Activated CD4-positive, CD25-positive, alpha-beta regulatory T cell (primary cell): ENCODE measurements at places on chromosomes 5 and 9.

- no peak for DNase-seq
Measured at GRCh38 chr5:18745042-18745987, 1111.1 kb downstream of the TAF11L14 start.

- no peak for DNase-seq
Measured at GRCh38 chr9:83144492-83144891, 81.5 kb upstream of the RASEF start.

DNA sequence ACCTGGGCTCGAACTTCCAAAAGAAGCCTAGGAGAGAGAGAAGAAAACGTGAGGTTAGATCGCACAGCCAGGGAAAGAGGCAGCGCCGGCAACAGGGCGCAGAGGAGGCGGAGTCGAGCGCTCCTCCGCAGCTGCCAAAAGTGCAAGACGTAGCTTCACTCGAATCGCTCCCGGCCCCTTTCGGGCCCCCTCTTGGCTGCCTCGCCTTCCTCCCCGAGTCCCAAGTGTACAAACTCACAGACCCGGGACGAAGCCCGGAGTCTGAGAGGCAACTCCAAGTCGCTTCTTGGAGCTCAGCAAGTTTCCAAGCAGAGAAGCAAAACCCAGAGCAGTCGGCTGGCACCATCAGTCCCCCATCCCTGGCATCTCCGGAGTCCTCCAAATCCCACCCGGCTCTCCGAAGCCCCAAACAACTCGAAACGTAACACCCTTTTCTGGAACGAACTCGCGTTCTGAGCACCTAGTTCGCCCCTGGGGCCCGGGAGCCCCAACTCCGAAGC lies 1.2 kb downstream of the MIER3 start:
- peak; percentile 22 for DNase-seq

DNA sequence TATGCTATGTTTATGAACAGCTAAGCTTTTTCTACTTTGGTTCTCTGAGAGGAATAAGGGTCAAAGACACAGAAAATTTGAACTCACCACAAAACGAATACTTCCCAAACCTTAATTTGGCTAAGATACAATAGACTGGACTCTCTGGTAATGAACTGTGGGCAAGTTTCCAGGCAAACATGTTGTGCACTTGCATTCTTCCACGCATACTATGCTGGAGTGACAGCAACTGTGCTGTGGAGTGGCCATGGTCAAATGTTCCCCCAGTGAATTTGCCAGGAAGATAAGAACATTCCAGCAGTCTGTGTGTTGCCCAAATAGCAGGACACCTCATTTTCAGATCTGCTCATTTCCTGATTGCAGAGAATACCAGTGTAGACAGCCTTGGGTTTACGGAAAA lies 275.3 kb upstream of the IL12B start:
- DNase-seq = no peak

DNA sequence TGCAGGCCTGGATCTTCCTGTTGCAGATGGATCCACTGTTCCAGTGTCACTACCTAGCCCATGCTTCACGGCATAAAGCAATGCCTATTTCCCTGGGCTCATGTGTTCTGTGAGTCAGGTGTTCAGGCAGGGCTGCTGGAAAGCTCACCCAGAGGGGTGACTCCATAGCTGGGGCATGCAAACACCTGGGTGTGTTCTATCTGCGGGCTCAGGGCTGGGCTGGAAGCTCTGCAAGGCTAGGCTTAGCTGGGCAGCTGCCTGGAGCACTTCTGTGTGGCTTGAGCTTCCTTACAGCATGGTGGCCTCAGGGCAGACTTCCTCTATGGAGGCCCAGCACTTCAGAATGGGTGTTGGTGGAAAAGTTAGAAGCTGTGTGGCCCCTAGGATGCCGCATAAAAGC lies 139.9 kb downstream of the GADD45G start:
- DNase-seq = no peak

- peak; percentile 26 for DNase-seq
Measured at GRCh38 chr5:180470966-180471582, 23.1 kb upstream of the CNOT6 start.

GRCh38 chr9:18452276-18452675 lies 21.7 kb upstream of the ADAMTSL1 start:
- no peak for DNase-seq
